ENCODE measurements at places on chromosomes 13 and 19.
A peak's percentile ranks its signal among the peaks of the same experiment; 100 is the strongest.

DNA sequence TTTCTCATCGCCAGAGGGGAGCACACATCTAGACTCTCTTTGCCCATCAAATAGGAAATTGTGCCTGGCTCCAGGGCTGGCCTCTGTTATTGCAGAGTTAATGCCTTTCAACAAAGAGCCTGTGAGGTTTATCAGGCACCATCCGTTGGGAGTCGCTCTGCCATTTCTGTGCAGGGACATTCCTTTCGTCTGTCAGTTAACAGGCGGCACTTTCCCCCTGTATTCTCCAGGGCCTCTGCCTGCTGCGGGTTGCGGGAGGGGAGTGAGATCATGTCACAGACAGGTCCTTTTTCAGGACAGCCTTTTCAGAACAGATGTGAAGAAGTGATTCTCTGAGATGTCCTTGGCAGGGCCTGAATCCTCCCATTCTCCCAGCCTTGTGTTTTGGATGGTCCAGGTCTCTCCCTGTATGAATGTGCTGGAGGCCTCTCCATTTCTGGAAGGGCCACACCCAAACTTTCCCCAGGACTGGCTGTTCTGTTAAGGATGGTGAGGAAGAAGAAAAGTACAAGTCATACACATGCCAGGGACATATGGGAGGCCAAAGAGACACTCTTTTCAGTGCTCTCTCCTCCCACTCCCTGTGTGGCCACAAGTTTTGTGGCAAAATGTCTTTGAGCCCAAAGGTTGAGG, 14.9 kb downstream of the SERP2 start:
- DNase-seq: no peak

DNA sequence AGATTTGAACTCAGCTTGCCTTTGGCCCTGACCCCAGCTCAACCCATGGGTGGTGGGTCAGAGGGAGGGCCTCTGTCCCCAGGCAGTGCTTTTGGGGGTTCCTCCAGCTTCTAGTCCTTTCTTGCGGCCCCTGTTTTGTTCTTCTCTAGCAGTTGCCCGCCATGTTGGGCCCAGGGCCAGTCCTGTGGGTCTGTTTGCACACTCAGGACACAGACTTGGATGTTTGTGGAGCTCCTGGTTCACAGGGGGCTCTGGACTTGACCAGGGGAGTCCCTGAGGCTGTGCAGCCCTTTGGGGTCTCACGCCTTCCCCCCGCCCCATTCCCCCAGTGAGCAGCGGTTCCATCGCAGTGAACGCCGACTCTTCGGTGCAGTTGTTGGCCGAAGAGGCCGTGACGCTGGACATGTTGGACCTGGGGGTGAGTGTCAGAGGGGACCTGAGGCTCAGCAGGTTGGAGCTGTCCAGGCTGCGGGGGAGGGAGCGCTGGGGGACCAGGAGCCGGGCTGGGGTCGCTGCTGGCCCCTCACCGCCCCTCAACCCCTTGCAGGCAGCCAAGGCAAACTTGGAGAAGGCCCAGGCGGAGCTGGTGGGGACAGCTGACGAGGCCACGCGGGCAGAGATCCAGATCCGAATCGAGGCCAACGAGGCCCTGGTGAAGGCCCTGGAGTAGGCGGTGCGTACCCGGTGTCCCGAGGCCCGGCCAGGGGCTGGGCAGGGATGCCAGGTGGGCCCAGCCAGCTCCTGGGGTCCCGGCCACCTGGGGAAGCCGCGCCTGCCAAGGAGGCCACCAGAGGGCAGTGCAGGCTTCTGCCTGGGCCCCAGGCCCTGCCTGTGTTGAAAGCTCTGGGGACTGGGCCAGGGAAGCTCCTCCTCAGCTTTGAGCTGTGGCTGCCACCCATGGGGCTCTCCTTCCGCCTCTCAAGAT, 2.5 kb downstream of the ATP5F1D start:
- DNase-seq: peak; percentile 91

- DNase-seq: no peak
Observed at GRCh38 chr19:3269916-3270671, 45.6 kb downstream of the CELF5 start.

- DNase-seq: no peak
Observed at GRCh38 chr13:57787058-57787791, 155.7 kb downstream of the PCDH17 start.

DNA sequence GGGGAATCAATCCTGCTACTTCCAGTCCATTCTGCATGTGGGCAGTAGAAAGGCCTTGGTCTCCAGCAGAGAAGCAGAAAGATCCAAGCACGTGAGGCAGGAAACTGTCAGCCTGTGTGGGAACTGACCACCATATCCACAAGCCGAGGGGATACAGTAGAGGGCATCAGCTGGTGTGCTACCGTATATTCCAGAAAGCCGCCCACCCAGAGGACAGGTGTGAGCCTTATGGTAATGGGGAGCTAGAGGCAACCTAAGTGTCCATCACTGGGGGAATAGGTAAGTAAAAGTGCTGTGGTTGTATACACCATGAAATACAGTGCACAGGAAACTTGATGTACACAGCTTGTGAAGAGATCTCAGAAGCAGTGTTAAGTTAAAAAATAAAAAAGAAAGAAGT, 2.8 kb upstream of the IFNL1 start:
- DNase-seq: no peak

DNA sequence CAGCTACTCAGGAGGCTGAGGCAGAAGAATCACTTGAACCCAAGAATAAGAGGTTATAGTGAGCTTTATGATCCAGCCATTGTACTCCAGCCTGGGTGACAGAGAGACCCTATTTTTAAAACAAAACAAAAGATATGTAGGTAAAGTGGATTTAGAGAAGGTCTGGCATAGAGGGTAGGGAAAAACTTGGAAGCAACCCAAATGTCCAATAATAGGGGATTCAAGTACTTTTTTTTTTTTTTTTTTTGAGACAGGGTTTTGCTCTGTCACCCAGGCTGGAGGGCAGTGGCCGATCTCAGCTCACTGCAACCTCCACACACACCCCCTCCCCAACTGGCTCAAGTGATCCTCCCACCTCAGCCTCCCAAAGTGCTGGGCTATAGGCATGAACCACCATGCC, 5.8 kb upstream of the PAK4 start:
- no peak for DNase-seq

GRCh38 chr19:51364200-51365106, 1.7 kb downstream of the ETFB start:
- no peak for DNase-seq

- no peak for DNase-seq
Observed at GRCh38 chr13:61777899-61778298, 362.2 kb upstream of the PCDH20 start.

GRCh38 chr13:51155161-51155560, 44.1 kb upstream of the C13orf42 start:
- DNase-seq: no peak

- no peak for DNase-seq
Observed at GRCh38 chr19:45640849-45641273, 1.7 kb upstream of the EML2 start.

- DNase-seq: no peak
Observed at GRCh38 chr13:75308222-75308621, 173.7 kb downstream of the TBC1D4 start.

DNA sequence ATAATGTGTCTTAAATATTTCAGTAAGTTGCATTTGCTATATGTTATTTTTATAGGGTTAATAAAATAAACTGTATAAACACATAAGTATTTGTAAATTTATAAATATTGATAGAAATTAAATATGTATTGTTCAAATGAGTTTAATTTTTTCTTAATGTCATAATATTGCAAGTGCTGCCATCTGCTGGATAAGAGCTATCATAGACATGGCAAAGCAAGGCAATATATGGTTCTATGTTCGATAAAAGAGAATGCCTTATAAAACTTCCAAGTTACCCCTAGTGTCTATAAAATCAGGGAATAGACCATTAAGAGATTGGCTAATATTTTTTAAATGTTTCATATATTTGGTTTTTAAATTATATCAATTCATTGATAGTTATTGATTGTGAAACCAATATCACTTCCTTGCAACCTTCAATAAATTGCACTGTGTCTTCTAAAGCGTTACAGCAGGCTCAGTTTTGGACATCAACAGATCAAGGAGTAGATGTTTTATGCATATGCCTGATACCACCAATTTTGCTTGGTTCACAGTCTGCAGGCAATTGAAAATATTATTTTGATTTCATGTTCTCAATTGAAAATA, 29.0 kb upstream of the SLITRK6 start:
- DNase-seq: no peak

DNA sequence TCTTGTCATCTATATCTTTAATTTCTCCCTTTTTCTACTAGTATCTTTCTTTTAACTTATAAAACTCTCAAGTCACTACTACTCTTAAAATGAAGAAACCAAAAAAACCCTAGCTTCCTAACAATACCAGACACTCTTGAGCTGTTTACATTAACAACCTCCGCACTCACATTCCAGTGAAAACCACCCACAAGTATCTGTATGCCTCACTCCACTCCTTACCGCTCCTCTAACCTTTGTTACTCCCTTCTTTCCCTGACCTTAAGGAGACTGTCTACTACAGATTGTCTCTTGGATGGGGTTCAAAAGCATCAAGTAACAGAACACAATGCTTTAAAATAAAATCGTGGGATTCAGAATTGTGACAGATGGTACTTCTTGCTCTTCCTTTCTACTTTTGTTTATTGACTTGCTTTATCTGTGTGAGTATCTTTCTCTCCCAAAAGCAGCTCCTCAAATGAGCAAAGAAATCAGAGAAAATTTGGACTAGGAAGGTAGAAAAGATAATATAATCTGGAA, 110.0 kb upstream of the FBXL3 start:
- DNase-seq: no peak

DNA sequence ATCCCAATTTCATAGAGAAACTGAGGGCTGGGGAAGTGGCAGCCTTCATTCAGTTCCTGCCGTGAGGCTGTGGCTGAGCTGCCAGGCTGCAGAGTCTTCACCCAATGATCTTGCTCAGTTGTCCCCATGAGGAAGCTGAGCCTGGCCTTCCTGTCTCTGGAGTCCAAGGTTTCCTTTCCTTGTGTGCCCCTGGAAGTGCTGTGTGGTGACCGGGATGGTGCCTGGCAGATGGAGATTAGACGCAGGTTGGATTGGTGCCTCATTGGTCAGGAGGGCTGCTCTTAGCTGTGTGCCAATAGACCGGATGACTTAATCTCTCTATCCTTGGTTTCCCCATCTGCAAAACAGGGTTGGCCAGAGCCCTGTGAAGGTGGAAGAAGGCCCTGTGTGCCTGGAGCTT, 24.6 kb downstream of the DNM2 start:
- no peak for DNase-seq

DNA sequence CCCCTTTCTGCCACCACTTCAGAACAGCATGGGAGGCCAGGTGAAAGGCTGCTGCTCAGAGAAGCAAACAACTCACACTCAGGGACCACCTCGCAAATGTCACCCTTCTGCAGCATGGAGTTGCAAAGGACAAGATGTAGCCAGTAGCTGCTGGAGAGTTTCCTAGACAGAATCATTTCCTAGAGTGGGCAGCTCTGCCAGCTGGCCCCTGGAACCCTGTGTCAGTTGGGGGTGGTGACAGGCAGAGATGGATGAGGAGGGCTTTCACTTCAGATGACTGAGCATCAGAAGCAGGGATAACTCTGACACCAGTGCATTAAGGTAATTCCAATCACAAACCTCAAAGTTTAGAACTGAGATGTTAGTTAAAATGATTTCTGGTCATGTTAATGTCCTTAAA, 34.4 kb upstream of the EPHX3 start:
- no peak for DNase-seq

GRCh38 chr13:48633700-48634099, 20.0 kb upstream of the CYSLTR2 start:
- DNase-seq: no peak

Data from memory B cell (primary cell).